Non-pigmented ciliary epithelial cell (primary cell): ENCODE measurements at places on chromosomes 16 and 17.

DNA sequence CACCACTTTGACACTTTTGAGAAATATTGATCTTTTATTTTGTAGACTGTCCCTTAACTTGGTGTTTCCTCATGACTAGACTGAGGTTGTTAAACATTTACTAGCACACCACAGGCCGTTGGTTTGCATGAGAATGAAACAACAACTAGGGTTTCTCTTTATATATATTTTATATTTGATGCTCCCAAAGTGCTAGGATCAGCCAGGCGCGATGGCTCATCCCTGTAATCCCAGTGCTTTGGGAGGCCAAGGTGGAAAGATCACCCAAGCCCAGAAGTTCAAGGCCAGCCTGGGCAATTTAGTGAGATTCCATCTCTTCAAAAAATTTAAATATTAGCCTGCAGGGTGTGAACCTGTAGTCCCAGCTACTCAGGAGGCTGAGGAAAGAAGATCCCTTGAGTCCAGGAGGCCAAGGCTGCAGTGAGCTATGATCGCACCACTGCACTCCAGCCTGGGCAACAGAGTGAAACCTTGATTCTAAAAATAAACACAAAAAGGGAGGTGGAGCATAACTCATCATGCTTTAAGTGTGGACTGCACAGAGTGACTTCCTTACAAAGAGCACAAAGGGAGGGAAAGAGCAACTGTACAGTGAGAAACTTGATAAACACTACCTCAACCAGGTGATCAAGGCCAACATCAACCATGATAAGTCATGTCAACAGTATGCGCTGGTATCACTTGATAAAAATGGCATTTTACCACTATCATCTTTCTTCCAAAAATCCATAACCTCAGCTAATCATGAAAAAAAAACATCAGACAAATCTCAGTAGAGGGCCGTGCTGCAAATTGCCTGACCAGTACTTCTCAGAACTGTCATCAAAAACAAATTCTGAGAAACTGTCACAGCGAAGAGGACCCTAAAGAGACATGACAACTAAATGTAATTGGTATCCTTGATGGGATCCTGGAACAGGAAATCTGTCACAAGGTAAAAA is 72.8 kb upstream of the ATF7IP2 start:
- no peak for DNase-seq

GRCh38 chr16:1283996-1284616 is 25.3 kb upstream of the UBE2I start:
- DNase-seq, result no peak

DNA sequence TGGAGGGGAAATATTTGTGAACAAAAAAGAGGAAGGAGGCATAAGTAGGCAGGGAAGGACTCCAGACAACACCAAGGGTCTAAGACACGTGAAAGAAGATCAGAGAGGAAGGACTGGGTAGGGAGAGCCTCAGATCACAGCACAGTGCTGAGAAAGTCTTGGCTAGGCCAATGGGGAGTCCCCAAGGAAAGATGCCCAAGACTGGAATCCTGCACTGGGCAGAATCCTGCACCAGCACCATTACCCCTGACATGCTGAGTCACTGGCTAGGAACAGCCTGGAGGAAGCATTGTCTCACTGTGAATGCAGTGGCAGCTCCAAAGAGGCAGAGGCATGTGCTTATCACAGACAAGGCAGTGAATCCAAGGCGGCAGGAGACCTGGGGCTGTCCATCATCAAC is 19.2 kb downstream of the CLEC19A start:
- DNase-seq, result no peak

- no peak for DNase-seq
Measured at GRCh38 chr17:152860-153420, 15.6 kb downstream of the SCGB1C2 start.
